AG10803 (cell line): ENCODE measurements at places on chromosomes 1 and 21.

DNA sequence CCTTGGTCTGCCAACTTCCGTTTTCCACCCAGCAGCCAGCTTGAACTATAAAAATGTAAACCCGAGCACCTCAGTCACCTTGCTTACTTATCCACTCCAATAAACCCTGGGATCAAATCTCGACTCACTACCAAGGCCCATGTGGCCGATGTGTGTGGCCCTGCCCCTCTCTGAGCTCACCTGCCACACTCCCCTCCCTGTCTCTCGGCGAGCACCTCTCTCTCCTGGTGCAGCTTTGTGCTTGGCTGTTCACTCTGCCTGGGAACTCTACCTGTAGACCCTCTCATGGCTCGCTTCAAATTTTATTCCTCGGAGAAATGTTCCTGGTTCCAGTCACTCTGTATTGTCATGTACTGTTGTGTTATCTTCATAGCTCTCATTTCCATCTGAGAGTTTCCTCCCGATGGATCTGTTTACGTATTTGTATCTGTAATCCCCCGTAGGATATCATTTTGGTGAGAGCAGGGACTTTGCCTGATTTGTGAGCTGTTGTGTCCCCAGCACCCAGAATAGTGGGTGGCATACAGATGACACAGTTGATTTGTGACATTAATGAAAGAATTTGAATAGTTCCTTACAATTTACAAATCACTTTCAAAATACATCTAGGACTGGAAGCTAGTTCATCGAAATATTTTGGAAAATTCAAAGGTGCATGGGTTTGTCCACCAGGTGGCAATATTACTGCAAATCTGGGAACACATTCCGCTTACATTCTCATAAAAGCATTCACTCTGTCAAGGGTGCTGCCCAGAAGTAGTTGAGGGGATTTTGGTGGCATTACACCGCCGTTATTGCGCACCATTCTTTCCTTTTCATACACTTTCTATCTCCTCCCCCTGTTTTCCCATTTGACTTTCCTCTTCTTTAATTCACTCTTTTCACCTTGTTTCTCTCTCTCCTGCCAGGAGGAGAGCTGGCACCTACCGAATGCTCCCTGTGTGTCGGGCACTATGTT is 95.3 kb downstream of the ABCA4 start:
- DNase-seq, result peak; percentile 75

DNA sequence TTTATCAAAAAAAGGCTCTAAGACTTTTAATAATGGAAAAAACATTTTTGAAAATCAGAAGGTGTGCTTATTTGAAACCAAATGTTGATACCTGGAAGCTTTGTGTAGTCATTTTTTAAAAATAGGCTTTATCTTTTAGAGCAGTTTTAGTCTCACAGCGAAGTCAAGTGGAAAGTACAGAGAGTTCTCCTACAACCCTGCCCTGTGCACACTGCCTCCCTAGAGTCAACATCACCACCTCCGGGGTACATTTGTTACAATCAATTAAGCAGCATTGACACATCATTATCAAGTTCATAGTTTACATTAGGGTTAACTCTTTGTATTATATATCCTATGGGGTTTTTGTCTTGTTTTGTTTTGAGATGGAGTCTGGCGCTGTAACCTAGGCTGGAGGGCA is 10.7 kb upstream of the ERO1B start:
- no peak for DNase-seq

GRCh38 chr1:13540866-13541265 is 27.1 kb upstream of the LRRC38 start:
- no peak for DNase-seq

GRCh38 chr1:14715802-14716201 is 117.3 kb downstream of the KAZN start:
- no peak for DNase-seq

DNA sequence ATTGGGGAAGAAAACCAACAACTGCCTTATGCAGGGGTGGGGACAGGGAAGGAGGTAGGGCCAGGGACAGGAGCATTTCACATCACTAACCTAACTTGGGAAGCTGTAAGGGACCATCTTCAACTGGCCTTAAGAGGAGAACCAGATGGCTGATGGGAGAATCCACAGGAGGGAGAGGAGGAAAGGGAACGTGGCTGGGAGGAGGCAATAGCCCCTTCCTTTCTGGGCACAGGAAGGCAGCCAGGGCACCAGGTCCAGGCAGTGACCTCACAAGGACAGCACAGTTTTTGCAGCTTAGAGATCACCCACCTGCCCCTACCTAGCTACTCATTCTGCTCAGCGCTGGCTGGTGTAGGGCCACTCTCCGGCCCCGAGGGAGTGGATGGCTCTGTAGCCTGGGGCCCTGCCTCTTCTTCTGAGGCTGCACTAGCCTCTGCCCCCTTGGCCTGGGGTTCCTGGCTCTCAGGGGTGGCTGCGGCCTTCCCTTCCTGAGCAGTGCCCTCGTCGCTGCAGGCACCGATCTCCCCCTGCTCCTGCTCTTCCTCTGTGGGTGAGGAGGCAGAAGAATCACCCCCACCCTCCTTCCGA is 1.7 kb downstream of the MARCKSL1 start:
- DNase-seq, result no peak

GRCh38 chr1:50880373-50880772 is 79.7 kb downstream of the FAF1 start:
- DNase-seq, result peak; percentile 22

GRCh38 chr1:239951511-239952140 is 140.1 kb upstream of the FMN2 start:
- peak; percentile 72 for DNase-seq

DNA sequence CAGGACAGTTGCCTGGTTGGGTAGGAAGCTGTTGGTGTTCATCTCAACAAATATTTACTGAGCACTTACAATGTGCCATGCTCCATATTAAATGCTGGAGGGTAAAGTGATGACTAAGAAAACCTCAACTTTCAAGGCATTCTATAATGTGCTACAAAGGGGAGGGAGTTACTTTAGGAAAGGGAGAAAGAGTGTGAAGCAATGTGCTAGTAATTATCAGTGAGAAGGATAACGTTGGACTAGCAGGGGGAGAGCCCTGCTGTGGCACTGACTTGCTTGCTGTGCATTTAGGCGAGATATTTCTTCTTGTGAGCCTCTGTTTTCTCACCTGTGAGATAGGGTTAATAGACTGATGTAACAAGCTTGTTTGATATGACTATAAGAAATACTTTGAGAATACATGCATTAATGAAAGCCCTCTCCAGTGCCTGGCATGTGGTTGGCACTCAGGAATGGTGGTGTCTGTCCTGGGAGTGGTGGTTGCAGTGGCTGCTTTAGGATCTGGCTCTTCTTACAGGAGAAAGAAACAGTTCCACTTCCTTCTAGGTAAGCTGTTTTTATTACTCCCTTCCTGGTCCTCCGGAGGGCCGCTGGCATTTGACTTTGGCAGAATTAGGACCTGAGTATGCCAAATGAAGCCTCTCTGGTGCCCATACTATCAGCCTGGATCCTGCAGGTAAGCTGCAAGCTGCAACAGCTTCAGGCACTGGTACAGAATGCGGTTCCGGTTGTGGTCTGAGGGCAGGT is 111.1 kb upstream of the COA6 start:
- no peak for DNase-seq

- DNase-seq, result no peak
Observed at GRCh38 chr1:231028682-231029081, 11.4 kb downstream of the FAM89A start.

GRCh38 chr1:147781056-147781471 is 20.7 kb upstream of the GJA5 start:
- DNase-seq, result peak; percentile 9

DNA sequence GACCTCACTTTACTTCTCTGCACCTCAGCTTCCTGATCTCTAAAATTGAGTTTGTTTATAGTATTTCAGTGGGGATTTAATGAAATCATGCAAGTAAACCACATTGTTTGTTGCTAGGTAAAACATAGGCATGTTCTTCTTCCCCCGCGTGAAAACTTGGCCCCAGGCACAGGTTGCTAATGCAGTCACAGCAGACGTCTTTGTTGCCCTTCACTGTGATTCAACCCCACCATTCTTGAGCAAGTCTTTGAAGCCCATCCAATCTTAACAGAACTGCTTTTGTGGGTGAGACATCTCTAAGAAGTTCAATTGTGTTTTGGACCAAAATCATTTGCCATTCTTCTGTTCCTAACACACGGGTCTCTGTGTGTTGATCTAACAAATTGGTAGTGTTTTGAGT is 185.5 kb downstream of the ZNF281 start:
- DNase-seq, result peak; percentile 82

DNA sequence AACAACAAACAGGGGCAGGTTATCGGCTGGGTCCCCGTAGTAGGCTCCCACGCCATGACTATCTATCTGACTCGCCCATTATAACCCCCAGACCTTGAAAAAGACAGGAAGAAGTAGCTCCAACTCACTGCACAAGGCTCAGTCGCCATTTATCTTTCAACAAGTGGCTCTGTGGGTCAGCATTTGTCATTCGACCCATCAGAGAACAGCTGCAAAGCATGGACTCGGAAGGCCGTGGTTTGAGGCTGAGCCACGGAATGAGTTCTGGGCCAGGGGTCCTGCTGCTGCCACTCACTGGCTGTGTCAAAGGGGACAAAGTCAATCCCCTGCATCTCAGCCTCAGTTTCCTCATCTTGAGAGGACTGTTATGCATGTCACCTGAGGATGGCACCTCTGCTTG is 131.0 kb downstream of the DMRTA2 start:
- DNase-seq, result no peak

DNA sequence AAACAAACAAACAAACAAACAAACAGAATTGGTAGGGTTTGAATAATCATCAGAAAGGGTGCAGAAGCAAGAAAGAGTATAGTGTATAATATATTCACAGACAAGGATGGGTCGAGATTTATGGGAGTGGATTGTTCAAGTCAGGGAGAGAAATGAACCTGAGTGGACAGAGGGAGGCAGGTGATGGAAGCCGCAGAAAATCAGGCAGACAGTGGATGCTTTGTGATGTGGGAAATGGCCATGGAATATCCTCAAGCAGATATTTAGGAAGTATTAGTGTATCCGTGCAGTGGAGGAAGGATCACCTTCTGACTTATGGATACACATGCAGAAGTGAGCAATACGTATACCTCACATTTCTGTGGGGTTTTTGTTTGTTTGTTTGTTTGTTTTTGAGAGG is 14.0 kb upstream of the SLC45A1 start:
- no peak for DNase-seq

GRCh38 chr1:87208931-87209330 is 119.7 kb upstream of the LMO4 start:
- DNase-seq, result no peak

DNA sequence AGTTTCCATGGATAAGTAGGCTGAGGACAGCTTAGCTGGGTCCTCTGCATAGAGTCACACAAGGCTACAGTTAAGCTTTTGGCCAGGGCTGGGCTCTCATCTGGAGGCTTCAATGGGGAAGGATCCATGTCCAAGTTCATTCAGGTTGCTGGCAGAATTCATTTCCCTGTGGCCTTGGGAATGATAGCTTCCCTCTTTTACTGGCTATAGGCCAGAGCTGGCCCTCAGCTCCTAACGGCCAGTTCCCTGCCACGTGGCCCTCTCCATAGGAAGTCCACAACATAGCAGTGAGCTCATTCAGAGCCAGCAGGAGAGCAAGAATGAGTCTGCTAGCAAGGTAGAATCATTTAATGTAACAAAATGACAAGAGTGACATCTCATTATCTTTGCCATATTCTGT is 15.1 kb upstream of the PODN start:
- DNase-seq, result peak; percentile 41

DNA sequence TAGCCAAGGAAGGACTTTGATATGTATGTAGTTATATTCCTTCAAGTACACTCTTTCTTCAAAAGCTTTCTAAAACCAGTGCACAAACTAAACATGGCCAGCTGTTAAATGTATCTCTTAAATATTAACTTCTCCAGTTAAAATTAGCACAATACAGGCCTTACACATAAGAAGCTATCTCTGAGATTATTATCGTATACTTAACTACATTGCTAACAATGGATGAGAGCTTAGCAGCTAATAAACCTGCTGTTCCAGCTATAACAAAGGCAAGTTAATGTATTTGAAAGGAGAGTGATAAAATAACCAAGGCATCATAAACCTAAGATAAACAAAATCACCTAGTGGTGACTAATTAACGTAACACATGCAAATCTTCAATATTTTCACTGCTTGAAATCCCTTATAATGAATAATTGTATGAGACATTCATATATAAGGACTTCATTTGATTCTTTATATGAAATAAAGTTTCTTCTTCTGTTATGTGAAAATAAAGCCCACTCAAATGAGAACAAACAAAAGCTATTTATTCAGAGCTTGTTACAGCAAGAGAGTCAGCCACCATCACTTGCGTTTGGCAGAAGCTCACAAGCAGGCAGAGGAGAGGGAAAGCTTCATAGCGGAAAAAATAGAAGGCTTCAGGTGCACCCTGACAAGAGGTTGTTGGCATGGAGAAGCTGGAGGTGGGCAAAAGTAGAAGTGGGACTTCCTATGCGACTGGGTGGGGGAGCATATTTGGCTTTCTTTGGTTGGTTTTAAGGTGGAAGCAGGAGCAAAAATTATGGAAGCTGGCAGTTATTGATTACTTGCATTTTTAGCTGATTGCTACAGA is 274.1 kb upstream of the CHRM3 start:
- DNase-seq, result no peak

DNA sequence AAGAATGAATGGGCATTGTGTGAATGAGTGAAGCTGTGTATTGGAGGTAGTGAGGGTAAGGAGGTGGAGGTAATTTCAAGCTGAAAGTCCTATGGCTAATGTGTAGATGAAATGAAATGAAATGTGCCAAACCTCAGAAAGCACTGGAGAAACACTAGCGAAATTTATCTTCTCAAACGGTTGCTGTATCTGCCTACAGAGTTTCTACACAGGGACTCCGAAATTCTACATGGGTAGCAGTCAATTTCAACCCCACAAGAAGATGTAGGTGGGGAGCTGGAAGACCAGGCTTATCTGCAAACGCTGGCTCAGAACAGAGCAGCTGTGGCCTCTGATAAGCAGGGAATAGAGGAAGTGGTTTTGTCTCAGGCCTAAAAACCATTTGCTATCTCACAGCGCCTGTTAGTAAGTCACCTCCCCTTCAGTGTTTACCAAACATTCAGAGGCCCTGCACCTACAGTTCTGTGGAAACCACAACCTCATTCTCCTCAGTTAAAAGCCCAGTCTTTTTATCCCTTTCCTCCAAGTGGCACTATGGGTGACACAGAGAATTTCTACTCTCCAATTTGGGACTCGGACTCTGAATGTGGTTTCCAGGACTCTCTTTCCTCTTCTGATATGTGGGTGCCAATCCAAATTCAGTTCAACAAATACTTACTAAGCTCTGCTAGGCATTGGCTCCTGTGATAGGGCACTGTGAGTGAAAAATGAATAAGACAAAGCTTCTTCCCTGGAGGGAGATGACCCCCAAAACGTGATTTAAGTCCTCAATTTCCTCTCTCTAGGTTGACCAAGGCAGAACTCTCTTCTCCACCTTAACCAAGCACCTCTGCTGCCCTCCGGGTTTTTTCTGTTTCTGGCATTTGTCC is 17.2 kb upstream of the SLAMF6 start:
- DNase-seq, result no peak

GRCh38 chr1:56416495-56416894 is 162.9 kb downstream of the PLPP3 start:
- DNase-seq, result peak; percentile 17

GRCh38 chr21:14616380-14617039 is 70.4 kb upstream of the SAMSN1 start:
- no peak for DNase-seq
